Right ventricle myocardium superior (tissue), 1 donor: ENCODE measurements at places on chromosomes 16 and 17.

DNA sequence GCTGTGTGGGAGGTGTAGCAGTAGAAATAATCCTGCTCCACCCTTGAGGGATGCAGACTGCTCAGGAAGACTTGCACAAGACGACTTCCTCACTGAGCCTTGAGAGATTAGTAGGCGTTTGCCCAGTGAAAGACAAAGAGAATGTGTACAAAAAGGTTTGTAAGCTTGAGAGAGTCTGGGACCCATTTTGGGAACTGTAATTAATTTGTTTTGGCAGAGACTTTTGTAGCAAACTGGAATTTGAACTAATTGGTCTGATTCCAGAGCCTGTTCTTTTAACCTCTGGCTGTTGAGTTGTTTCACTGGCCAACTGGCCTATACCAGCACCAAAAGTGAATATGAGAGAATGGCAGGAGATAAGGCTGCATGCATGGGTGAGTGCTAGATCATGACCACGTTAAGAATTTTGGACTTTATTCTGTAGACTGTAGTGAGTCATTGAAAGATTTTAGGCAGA lies 75.5 kb downstream of the AATF start:
- no peak for DNase-seq

DNA sequence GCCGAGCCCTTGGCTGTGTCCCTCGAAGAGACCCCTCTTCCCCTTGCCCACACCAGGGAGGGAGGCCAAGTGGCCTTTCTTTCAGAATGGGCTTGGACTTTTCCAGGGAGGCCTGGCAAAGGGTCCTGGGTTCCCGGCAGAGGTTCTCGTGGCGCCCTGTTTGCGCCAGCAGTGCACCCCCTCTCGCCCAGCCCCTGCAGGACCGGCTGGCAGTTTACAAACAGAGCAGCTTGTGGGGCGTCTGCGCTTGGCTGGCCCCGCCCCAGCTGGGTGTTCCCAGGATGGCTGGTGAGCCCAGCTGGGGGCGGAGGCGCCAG lies 137.8 kb upstream of the CIBAR2 start:
- no peak for DNase-seq

- no peak for DNase-seq
Observed at GRCh38 chr16:53949715-53950410, 245.9 kb downstream of the FTO start.

DNA sequence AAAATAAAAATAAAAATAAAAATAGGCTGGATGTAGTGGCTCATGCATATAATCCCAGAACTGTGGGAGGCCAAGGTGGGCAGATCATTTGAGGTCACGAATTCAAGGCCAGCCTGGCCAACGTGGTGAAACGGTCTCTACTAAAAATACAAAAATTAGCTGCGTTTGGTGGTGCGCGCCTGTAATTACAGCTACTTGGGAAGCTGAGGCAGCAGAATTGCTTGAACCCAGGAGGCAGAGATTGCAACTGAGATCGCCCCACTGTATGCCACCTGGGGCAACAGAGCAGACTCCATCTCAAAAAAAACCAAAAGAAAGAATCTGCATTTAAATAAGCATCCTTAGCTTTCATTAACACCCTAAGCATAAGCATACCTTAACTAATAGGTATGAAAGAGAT lies 33.8 kb downstream of the YWHAE start:
- DNase-seq, result no peak

GRCh38 chr17:48993951-48994350 lies 3.2 kb upstream of the IGF2BP1 start:
- DNase-seq, result no peak

GRCh38 chr16:68031951-68032350 lies 8.9 kb downstream of the DUS2 start:
- DNase-seq, result no peak

DNA sequence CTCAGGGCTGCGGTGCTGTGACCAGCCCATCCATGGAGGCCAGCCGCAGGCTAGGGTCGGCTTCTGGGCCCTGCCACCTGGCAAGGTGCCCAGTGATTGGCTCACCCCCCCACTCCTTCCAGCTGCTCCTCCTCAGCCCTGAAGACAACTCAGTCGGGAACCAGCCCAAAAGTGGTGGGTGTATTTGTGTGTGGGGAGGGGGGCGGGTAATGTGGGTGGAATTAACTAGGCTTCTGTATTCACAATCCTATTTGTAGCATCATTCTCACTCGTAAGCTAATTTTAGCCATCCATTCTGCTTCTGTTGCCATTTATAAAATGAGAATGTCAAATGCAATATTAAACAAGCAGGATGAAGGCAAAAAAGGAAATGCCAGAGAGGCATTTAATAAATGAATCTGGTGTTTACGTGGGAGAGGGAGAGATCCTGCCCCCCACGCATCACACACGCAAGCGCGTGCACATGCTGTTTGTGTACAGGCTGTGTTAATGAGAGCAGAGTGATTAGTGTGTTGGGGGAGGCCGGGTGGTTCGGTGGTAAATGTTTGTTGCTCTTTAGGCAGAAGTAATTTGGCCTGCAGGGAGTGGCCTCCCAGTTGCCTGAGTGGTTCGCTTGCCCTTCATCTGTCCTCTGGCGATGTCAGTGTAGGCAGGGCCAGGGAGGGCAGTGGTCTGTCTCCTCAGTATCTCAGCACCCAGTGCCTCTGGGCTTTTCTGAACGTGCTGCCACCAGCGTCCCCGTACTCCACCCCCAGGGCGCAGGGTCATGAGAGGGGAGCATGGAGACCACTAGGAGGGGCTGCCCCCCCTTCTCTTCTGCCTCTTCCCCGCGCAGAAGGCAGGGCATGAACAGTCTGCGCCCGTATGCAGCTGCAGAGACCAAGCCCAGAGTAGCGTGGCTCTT lies 140.1 kb downstream of the CCDC182 start:
- DNase-seq, result peak; percentile 72

- no peak for DNase-seq
Observed at GRCh38 chr16:26952411-26952810, 114.3 kb upstream of the C16orf82 start.

- peak; percentile 45 for DNase-seq
Observed at GRCh38 chr17:45276031-45276430, 14.1 kb upstream of the SPATA32 start.

DNA sequence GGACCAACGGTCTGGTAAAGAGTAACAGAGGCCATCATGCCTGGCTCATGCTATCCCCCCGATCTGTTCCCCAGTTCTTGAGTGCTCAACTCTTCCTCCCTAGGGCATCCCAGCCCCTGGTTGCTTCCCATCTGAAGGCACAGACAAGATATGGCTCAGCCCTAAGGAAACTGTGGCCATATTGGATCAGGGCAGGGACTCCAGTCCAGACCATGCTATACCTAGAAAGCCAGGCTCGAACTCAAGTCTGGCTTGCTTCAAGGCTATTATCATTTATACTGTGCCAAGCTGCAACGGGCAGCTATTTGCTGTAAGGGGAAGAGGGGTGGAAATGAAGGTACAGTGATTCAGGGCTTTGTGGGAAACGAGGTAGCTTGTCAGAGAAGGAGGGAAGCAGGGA lies 2.8 kb downstream of the UBTF start:
- DNase-seq, result no peak

DNA sequence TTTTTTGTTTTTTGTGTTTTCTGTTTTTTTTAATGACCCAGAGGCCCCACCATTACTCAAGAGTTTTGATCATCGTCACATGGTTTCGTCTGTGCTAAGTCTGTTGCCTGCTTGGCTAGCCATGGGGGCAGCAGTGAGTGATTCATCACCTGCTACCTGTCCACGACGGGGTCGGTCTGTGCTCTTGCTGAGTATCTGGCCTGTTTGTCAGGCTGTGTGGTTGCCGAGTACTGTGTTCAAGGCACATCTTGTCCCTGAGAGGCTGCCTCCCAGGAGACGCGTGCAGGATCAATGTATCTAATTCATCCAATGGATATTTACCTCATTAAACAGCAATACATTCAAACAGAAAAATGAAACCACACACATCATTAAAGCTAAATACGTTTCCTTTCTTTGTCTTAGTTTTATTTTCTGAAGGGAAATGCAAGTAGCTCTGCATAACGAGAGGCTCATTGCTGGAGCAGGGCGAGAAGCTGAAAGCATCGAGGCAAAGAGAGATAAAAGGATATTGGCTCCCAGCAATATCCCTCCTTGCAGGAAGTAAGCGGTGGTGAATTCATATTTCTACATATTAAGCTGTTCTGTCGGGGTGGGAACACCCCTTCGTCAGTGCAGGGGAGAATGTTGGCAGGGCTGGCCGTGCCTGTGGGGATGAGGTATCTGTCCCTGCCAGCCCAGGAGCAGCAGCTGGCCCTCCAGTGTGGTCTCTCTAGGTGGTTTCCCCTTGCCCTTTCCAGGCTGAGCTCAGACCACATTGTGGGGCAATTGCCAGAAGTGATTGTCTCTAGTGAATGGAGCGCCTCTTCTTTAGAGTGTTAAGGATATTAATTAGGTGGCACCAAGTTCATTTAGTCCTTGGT lies 166.2 kb upstream of the ASIC2 start:
- no peak for DNase-seq

- DNase-seq, result no peak
Observed at GRCh38 chr17:80910043-80910442, 81.6 kb upstream of the CHMP6 start.

DNA sequence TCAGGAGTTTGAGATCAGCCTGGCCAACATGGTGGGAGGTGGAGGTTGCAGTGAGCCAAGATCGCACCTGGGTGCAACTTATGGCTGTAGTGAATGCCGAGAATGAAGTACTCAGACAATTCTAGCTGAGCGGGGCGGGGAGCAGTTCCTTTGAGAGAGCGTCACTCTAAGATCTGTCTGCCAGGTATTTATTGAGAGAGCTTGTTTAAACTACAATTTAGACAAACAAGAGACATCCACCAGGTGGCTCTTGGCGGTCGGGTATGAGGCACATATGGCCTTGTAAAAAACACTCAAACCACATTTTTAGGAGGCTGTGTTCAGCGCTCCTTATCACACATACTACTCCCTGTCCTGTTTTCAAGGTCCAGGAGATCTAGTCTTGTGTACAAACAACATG lies 40.6 kb upstream of the CDH1 start:
- no peak for DNase-seq

DNA sequence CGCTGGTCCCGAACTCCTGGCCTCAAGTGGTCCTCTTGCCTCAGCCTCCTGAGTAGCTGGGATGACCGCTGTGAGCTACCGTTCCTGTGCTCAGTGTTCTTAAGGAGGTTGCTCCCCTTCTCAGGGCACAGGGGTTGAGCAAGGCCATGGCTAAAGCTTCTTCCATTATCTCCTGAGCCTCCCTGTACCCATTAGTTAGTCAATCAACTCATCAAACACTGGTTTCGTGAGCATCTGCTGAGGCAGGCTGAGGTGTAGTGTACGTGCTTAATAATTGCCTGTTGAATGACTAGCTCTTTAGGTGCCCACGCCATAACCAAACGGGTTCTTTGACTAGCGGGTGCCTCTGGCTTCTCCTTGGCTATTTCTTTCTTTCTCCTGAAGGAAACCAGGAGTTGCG lies 11.7 kb downstream of the SGCA start:
- DNase-seq, result peak; percentile 19

GRCh38 chr17:36934144-36934691 lies 3.1 kb upstream of the LHX1 start:
- DNase-seq, result no peak

- DNase-seq, result peak; percentile 76
Observed at GRCh38 chr17:20281860-20282259, 185.5 kb downstream of the LGALS9B start.

GRCh38 chr16:49644145-49644463 lies 211.8 kb downstream of the ZNF423 start:
- DNase-seq, result no peak

GRCh38 chr17:37742762-37743611 lies 1.9 kb downstream of the HNF1B start:
- DNase-seq, result no peak

GRCh38 chr17:7610641-7611040 lies 4.1 kb downstream of the FXR2 start:
- no peak for DNase-seq

- DNase-seq, result no peak
Observed at GRCh38 chr16:88705801-88706228, 393 bp downstream of the RNF166 start.

GRCh38 chr16:50025537-50025931 lies 509 bp downstream of the CNEP1R1 start:
- no peak for DNase-seq

GRCh38 chr16:57803134-57803990 lies 1.1 kb upstream of the KIFC3 start:
- DNase-seq, result peak; percentile 78

DNA sequence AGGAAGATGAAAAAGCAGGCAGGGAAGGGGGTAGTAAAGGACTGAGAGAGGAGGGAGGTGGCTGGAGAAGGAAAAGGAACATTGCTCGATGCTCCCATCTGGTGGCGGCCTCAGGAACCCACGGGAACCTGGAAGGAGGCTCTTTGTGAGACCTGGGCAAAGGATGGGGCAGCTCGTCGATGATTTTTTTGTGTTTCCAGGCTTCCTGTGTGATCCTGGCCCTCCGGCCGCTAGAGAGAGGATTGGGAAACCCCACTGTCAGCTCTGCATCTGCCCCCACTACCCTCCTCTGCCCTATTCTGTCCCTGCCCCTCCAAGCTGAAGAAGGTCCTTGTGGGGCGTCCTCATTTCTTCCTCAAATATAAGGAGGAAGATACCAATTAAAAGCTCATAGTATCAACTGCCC lies 6.6 kb downstream of the WFIKKN2 start:
- DNase-seq, result peak; percentile 81

GRCh38 chr16:17377360-17378324 lies 93.1 kb downstream of the XYLT1 start:
- no peak for DNase-seq

DNA sequence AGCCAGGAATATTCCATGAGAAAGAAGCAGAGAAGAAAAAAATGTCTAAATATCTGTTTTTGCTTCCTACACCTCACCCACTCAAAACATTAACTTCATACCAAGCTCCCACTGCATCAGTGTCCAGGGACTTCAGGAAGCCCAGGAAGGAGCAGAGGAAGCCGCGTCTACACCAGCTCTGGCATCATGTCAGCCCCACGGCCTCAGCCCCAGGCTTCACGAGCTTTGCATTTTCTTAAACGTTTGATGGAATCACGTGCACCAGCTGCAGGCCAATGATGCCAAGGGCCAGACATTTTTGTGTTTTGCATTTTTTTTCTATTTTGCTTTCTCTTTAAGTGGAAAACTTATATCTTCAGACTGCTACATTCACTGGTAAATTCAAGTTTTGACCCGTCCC lies 48.6 kb downstream of the CDRT4 start:
- DNase-seq, result no peak

- peak; percentile 91 for DNase-seq
Observed at GRCh38 chr17:2058586-2059546, 4.0 kb downstream of the HIC1 start.

- no peak for DNase-seq
Observed at GRCh38 chr17:77894126-77894956, 64.2 kb upstream of the TNRC6C start.

DNA sequence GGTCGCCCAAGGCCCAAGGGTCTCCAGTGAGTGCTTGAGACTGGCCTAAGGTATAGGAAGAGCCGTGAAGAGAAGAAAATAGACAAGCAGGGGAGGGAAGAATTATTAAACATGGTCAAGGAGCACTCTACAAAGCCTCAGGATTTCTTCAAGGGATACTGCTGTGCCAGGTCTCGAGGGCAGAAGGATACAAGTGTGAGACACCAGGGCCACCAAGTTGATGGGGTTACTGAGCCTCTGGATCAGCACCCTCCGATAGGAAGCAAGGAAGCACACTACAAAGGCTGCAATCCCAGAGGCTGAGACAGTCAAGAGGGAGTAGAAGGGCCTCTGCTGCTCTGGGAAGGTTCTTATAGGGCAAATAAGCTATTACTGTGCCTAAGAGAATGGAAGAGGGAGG lies 6.5 kb downstream of the SUPT4H1 start:
- DNase-seq, result no peak

- no peak for DNase-seq
Observed at GRCh38 chr17:40695874-40696472, 7.6 kb downstream of the KRT24 start.
